ENCODE measurements at places on chromosomes 11 and 22.

GRCh38 chr22:44273175-44273574 is 39.6 kb downstream of the SHISAL1 start:
- DNase-seq, result no peak

- no peak for DNase-seq
Observed at GRCh38 chr22:39138357-39138997, 14.0 kb downstream of the CBX7 start.

DNA sequence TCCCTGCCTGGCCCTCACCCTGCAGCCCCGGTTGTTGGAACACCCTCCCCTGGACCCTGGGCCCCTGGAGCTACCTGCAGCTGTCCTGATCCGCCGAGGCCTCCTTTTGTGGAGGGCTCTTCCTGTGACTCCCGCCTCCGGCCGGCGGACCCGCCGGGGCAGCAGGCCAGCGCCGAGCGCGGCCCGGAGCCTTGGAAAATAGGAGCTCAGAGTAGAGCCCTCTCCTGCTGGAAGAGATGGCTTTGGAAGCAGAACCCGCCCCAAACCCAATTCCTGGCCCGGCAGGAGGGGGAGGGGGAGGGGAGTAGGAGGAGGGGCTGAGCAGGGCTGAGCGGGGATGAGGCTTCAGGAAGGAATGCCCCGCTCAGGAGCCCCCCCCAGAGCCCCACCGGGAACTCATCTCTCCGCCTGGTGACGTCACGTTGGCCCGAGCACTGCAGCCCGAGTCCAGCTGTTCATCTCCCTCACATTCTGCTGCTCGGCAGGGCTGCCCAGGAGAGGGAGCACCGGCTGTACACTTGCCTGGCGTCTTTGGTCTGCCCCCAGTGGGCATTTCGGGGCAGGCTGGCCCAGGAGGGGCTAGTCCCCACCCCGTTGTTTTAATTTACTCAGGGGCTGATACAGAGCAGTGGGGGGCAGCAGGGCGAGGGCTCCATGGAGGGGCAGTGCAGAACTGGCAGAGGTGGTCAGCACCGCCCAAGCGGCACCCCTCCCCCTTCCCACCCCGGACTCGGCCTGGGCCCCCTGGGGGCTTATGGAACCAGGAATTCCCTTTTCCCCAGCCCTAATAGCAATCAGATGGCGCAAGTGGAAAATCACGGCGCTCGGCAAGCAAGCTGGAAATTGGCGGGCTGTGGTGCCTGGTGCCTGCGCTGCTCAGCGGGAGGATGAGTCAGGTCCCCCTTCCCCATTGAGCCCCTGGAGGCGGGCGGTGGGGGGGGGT is at the start of gene MRGPRF:
Gene MRGPRF, minus strand, starts transcription at position 238 of the 943 bp plus-strand sequence. CDS start 3,345 bp downstream, outside the sequence.
- peak; percentile 16 for DNase-seq

GRCh38 chr22:32644252-32645100 is 157.0 kb upstream of the TIMP3 start:
- DNase-seq, result peak; percentile 8

GRCh38 chr11:14242187-14242586 is 116.8 kb downstream of the RRAS2 start:
- no peak for DNase-seq

DNA sequence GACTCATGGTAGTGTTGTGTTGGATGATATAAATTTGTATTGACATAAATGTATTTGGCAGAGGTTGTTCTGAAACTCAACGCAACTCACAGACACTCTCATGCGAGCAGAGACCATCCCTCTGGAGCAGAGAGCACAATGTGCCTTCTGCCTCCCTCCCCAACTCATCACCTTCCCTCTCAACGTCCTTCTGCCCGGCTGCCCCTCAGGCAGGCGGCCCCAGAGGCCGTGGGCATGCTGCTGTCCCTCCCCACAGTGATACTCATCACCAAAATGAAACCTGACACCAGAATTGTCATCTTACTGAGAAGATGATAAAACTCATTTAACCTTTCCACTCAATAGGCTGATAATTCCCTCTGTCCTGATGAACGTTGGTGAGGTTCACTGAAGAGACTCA is 260.6 kb downstream of the ETS1 start:
- DNase-seq, result no peak

GRCh38 chr11:36672815-36673450 is 74.9 kb upstream of the RAG2 start:
- DNase-seq, result no peak

DNA sequence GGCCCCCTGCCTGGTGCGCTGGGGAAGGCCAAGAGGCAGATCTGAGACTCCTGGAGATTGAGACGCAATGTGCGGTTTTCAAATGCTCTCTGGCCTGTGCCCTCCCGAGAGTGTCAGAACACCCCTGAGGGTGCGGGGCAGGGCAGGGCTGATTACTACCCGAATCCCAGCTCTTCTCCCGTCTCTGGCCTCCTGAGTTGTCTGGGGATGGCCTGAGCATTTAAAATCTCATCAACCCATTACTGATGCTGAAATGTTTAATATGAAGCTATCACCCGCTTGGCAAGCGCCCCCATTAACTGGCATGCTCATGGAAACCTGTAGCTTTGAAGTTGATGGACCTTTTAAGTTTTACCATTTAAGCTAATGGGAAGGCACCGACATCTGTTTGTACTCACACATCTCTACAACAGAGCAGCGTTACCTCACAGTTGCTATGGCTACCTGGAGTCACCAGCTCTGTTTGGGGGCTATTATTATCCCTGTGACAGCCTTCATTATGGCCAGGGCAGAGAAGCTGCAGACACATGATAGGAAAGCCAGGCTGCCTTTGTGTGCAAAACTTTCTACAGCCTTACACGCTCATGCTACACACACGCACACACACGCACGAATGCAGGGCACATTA is 3.6 kb upstream of the MB start:
- DNase-seq, result no peak

GRCh38 chr11:47524291-47524874 is 28.5 kb downstream of the CELF1 start:
- no peak for DNase-seq

DNA sequence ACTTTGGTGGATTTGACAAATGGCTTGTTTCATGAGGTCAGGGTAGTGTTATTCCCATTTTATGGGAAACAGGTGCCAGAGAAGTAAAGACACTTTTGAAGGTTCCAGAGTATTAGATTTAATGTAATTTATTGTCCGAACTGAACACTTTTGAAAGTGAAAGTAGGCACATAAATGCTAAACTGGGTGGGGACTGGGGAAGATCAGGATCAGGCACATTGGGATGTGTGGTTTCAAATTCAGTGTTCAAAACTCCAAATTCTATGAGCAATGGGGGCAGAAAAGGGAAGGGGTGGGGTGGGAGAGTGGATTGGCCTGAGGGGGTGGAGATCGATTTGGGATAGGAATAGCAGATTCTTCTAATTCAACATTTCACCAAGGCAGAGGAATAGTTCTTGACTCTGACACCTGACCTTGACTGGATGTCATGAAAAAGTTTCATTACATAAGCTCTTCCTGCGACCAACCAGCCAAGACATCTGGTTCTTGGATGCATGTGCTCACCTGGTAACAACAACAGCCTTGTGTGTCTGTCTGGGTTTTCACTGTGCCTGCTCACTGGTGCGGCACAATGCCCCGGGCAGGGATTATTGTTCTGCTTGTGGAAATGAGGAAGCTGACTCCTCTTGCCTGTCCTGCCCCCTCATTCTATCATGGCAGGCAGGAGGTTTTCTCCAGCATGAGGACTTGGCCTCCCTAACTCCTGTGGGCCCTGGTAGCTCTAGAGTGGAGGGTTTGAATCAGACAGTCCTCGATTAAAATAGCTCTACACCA is 10.8 kb downstream of the PPFIBP2 start:
- no peak for DNase-seq

- DNase-seq, result no peak
Observed at GRCh38 chr11:121898903-121899302, 217.1 kb downstream of the BLID start.

DNA sequence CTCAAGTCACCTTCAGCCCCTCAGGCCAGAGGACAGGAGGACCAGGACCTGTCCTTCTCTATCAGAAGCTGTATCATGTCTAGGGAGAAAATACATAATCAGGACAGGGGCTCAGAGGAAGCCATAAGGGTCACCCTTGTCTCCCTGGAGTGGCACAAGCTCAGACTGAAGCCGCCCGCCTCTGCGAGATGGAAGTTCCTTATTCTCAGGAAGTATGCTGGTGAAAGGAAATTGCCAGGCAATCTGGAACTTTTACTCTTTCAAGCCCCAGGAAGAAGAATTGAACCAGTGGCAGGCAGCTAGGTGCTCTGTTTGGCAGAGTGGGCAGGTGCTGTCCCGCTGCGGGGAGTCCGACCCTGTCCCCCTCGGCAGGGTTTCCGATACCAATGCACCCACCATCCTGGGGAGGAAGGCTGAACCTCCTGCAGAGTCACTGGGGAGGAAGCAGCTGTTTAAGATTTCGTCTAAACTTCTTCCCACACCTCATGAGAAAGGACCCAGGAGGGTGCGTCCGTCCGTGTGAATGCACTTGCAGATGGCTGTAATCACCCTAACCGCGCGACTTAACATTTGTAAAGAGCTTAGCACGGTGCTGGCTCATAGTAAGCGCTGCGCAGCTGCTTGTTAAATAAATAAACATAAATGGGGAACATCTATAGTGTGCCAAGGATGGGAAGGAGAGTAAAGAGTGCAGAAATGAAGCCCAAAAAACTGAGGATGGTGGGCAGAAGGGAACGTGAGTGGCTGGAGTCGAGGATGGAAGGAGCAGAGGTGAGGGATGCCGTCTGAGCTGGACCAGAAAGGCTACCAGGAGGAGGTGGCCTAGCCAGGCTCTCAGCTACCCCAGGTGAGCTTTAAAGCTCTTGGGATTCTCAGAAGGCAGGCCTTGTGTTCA is 5.0 kb upstream of the ANO1 start:
- DNase-seq, result no peak

DNA sequence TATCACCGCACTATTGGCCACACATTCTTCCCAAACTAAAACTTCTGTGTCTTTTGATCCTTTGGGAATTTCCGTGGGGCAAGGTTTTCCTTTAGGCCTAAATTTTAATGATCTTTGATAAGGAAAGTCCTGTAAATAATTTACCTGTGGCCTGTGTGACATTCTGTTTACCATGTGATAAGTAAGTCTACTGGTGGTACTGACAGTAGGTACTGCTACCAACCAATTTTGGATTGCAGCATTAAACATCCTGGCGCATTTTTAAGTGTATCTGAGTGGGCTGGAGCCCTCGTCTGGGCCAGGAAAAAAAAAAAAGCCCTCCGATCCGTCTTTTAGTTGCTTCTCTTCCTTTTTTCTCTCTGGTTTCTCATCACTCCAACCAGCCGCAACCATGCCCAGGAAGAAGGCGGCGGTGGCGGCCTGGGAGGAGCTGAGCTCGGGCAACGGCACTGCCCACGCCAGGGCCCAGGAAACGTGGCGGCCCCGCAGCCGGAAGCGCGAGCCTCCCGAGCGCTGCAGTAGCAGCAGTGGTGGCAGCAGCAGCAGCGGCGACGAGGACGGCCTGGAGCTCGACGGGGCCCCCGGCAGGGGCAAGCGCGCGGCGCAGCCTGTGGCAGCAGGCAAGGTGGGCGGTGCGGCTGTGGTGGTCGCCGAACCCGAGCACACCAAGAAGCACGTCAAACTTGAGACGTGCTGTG is 33.6 kb downstream of the ASRGL1 start:
- DNase-seq, result peak; percentile 68

GRCh38 chr11:131816051-131816450 is 445.6 kb downstream of the NTM start:
- no peak for DNase-seq

DNA sequence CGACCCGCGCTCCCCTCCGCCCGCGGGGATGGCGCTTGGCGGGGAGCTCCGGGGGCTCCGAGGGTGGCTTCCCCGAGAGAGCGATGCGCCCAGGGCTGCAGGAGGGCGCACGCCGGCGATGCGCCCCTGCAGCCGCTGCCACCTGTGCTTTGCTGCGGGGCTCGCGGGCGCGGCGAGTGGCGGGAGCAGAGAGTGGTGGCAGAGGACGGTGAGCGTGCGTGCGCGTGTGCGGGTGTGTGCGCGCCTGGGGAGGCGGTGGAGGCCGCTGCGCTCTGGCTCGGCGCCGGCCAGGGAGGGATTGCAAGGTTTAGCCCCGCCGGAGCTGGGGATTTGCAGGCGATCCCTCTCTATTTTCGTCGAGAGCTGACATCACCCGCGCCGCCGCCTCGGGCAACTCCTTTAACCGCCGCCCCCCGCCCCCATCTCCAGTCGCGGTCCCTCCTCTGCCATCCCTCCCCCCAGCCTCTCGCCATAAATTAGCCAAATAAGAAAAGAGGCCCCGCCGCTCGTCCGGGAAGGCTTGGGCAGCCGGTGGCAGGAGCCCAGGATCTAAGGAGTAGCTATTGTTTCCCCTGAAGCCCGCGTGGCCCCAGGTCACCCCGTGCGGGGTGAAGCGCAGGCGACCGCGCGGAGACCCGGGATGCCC is at the start of gene SLC1A2:
Gene SLC1A2, minus strand, starts transcription at position 375 of the 646 bp plus-strand sequence. CDS start 592 bp downstream, outside the sequence.
- DNase-seq, result no peak

DNA sequence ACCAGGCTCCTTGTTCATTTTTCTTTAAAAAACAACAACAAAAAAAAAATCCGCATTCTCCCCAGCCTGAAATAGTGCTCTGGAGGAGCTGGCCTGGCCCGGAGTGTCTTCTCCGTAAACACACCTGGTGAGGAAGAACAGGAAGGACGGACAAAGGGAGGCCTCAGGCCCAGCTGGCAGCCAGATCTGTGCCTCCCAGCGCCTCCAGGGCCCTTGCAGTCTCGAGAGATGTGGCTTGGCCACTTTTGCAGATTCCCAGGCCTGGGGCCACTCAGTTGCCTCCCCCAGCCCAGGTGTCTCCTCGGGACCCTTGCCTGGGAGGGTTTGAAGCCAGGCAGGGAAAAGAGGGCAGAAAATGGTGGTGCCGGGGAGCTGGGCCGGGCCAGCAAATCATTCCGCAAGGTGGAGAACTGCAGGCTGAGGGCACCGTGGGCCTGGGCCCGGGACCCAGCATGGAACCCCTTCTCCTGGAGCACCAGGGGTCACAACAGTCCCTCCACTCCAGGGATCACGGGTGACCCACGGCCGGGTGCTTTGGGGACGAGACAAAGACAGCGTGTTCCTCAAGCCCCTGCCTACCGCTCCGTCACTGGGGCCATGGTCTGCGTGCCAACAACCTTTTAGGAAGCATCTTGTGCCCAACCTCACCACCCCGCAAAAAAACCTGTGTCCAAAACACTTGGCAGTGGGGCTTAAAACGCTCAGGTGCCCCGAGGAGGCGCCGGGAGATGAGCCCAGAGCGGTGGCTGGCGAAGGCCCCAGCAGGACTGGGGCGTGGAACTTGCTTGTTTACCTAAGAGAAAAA is 67.1 kb upstream of the WNT7B start:
- DNase-seq, result peak; percentile 30

- no peak for DNase-seq
Observed at GRCh38 chr11:121595717-121596161, 143.0 kb upstream of the SORL1-AS1 start.

DNA sequence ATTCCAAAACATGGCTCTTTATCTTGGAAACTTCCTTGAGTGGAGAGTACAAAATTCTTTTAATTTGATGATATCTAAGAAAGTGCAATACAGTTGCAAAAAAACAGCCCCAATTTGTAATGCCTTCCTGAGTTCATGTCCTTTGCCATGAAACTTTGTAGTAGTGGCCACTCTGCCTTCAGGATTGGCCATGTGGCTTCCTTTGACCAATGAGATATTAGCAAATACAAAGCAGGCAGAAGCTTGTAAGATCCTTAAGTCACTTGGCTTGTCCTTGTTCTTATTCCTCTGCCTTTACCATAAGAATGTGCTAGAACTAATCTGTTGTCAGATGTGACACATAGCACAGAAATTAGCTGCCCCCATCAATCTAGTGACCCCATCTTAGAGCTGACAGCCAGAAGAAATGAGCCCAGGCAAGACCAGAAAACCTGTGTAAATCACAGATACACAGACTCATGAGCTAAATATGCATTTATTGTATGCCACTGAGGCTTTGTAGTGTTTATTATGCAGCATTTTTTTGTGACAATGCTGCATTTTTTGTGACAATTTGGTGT is 29.8 kb upstream of the BLID start:
- no peak for DNase-seq
